Activated CD4-positive, CD25-positive, alpha-beta regulatory T cell treated with anti-CD3 and anti-CD28 coated beads, Interleukin-2, amount 50 U/mL, for 72 hours (primary cell): ENCODE measurements at places on chromosomes 5 and 9.

GRCh38 chr5:83484294-83484693, 12.8 kb downstream of the VCAN start:
- no peak for DNase-seq

- no peak for DNase-seq
These were observed 101.7 kb upstream of the FCN2 start for GRCh38 chr9:134778841-134779411.

GRCh38 chr5:21834863-21835262, 1018.3 kb downstream of the CDH12 start:
- DNase-seq, result no peak

GRCh38 chr5:135831439-135831838, 3.0 kb upstream of the SLC25A48 start:
- DNase-seq, result no peak

DNA sequence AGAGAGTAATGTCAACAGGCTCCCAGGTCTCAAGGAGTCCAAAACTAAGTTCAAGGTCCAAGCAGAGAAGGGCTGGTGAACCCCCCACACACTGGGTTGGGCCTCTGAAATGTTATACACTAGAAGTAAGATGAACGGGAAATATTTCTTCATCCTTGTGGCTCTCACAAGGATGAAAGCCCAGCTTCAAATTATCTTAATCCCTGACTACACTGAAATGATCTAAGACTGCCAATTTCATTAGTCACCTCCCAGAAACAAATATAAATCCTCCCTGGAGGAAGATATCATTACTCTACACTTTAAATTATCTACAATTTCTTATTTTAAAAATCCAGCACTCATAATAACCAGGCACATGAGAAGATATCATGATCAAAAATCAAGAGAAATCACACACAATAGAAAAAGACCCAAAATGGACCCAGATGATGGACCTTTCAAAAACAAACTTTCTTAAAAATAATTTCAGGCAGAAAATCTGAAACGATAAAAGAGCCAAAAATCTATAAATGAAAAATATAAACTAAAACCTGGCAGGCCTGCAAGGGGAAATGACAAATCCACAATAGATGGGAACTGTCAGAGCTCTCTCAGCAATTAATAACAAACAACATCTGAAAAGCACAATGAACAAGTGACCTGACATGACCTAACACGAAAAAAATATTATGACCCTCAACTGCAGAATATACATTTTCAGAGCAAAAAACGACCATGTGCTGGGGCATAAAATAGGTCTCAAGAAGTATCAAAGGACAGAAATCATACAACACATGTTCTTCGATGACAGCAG, 117.4 kb downstream of the GPR21 start:
- no peak for DNase-seq
